Activated CD4-positive, alpha-beta memory T cell treated with anti-CD3 and anti-CD28 coated beads, Interleukin-2, amount 10 ng/mL, durations not matched to agents 7 days and 5 days (primary cell): ENCODE measurements at places on chromosomes 6 and 20.

DNA sequence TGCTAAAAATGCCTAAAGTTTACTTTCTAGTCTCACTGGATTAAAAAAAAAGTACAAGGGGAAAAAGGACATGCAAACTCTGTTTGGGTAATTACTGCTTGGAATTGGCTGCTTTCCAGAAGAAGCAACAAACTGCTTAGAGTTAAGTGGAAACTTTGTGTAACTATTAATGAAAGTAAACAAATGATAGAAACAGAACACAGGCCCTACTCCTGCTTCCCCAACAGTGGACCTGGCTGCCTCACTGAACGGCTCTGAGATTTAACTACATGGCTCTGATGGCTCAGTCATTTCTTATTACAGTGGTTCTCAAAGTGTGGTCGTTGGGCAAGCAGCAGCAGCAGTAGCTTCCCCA is 108.5 kb downstream of the MAN1A1 start:
- no peak for DNase-seq

GRCh38 chr6:155782320-155782731 is 326.7 kb upstream of the NOX3 start:
- no peak for DNase-seq

DNA sequence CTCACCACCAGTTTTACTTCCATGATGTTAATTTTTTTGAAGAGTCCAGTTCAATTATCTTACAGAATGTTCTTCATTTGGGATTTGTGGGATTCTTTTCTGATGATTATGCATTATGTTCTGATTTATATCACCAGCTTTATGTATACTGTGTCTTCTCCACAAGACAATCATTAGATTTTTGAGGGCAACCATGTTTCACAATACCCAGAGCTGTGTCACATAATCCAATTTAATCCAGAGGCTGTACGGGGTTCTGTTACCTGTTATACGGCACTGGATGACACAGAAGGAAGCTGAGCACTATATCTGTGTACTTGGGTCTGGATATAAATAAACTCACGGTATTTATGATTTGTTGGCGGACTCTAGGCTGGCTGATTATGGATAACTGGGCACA is 41.6 kb upstream of the RPN2 start:
- DNase-seq, result no peak

GRCh38 chr20:2658414-2659354 is 5.3 kb downstream of the IDH3B start:
- no peak for DNase-seq

- DNase-seq, result no peak
Observed at GRCh38 chr6:133568970-133569889, 319.7 kb upstream of the TCF21 start.

DNA sequence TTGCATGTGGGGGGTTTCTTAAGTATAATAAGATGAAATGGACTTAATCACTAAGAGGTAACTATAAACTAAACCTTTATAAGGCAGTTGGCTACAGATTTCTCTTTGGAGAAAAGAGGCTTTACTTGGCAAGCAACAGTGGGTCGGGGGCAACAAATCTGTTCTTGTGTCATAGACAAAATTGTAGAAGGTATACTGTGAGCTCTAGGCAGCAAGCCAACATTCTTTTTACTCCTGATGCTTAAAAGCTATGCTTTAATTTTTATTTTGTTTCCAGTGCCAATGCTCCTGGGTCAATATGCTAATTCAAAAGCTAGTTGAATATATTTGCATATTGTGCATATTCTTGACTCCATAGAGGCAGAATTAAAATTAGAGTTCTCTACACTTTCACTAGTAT is 495.4 kb downstream of the BTBD3 start:
- DNase-seq, result no peak

- DNase-seq, result no peak
Observed at GRCh38 chr6:41585605-41586004, 39.4 kb downstream of the FOXP4 start.

DNA sequence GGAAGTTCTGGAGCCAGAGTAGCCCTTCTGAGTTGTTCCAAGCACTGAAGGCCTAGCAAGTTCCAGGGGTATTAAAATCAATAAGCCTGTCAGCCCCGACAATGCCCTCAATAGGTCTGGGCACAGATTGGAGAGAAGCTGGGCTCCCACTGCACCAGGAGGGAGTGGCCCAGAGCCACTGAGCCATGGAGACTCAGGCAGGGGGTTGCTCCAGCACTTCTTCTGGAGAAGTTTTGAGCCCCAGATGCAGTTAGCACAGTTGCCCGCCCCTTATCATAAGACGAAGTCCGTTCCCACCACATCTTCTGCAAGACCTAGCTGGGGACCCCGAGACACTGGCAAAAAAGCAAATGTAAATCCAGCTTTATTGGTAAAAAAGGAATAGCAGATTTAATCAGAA is 13.0 kb downstream of the DEFB132 start:
- DNase-seq, result no peak

DNA sequence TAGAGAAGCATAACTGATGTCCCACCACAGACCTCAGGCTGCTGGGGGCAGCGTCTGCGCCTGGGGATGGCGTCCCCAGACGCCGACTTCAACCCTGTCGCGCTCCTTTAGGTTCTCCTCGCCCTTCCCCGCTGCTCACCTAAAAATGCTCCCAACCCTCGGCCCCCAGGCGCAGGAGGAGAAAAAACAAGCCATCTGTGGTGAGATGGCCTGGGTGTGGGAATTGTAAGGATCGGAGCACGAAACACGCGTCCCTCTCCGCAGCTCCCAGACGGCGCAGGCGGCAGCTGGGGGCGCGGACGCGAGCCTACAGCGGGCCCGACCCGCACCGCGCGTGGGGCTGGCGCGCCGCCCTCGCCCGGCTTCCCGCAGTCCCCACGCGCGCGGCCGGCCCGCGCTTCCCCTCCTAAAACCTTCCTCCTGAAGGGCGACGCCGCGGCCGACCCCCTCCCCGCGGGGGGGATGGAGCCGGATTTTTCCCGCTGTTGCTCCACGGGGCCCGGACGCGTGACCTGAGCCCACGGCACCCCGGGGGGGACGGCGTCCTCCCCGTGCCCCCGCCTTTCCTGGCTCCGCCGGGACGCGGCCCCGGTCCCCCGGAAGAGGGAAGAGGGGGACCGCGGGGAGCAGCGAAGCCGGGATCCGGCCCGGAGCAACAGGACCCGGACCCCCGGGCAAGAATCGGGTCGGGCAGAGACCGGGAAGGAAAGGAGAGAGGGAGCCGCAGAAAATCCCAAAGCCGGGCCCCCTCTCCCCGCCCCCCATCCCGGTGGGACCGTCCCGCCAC is 611 bp downstream of the EPB41L2 start:
- peak; percentile 17 for DNase-seq

- DNase-seq, result no peak
Observed at GRCh38 chr6:21802175-21802822, 208.7 kb downstream of the SOX4 start.

DNA sequence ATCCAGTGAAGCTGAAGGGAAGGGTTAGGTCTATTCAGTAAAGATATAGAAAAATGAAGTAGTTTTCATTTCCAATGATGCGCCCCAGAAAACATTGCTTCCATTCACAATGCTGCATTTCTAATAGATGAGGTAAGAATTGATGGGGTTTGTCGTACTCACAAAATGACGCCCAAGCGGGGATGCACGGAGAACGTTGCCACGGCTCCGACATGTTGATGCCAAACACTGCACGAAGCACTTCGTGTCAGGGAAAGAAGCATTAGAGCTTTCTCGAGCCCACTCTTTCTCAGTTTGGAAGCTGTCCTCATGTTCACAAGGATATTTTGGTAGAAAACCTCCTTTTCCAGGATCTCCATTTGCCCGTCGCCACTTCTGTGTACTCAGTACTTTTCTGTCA is 21.6 kb upstream of the MAFB start:
- no peak for DNase-seq

GRCh38 chr6:1315201-1315559 is 3.3 kb downstream of the FOXQ1 start:
- no peak for DNase-seq

GRCh38 chr6:14339711-14340584 is 222.4 kb downstream of the CD83 start:
- no peak for DNase-seq
